ENCODE measurements at places on chromosomes 12 and 14.

DNA sequence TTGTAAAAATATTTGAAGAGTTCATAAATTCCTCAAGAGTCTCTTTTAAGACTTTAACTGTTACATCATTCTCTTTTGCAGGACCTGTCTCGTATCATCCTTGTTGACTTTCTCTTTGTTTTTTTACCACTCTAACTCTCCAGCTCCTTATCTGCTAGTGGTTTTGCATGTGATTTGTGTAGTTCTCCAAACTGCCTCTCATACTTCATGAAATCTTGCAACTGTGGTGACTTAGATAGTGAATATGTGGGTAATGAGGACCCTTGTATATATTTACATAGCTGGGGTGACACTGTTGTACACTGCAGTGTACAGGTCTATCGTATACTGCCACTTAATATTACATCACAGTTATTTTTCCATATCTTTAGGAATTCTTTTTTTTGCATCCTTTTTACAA lies 40.2 kb upstream of the EMP1 start:
- DNase-seq: no peak

- DNase-seq: no peak
These were observed 19.1 kb downstream of the HDAC7 start for GRCh38 chr12:47800582-47800981.

GRCh38 chr14:68386950-68387779 lies 405.7 kb downstream of the ZFP36L1 start:
- DNase-seq: no peak

DNA sequence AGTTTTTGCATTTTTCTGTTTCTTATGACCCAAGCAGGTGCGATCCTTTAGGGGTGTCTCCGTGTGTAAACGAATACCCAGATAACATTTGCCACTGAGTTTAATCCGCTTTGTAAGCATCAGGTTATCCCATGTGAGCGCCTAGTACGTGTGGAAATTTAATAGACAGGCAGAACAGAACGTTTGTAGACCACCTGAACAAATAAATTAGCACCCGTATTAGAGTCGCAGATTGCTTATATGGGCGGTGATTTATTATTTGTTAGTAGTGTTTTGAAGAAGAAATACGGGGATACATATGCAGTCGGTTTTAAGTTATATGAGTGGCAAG lies 325 bp downstream of the C12orf60 start:
- DNase-seq: no peak

DNA sequence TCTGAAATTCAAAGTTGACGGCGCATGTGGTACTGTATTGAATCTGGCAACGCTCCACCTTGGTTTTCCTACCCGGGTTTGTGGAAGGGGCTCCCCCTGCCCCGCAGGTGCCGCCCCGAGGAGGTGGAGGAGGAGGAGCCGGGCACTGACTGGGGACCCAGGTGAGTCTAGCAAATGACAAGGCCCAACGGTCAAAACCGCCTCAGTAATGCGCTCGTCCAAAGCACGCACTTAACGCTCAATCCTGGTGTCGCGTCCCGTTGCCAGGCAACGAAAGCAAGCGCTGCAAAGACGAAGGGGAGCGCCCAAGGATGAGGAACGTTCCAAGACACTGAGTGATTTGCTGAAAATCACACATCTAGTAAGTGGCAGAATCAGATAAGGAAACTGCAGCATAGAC lies 24.0 kb upstream of the CLEC4E start:
- DNase-seq: no peak

All from CD8-positive, alpha-beta memory T cell (primary cell).